ENCODE measurements at places on chromosomes 2 and 18.

DNA sequence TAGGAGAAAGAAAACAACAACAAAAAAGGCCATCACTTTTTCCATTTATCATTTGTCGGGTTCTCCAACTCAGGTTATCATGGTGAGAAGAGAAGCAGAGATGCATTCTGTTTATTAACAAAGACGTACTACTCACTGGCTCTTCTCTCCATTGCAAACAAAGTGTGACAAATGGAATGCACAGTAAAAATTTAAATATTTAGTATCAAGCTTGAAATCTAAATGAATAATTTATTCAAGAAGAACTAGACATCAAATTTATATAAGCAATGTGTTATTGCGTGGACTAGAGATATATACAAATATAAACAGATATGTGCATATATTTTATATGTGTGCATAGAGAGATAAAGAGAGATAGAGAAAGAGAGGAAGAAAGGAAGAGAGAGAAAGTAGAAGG lies 236.5 kb downstream of the DSEL start:
- no peak for DNase-seq

GRCh38 chr2:121052023-121052422 lies 233.0 kb downstream of the TFCP2L1 start:
- DNase-seq, result no peak

DNA sequence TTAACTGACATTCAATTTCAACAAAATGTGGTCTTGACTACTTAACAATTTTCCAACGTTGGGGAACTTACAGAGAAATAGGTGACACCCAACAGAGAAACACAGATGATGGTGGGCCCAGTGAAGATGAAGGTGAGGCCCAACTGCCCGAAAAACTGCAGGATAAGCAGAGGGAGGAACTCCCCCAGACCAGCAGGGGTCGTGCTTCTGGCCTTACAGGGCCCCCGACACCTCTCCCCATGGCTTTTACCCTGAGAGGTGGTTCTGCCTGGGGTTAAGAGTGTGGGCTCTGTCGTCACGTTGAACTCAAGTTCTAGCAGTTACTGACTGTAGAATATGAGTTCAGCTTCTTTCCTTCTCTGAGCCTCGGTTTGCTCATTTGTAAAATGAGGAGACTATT lies 119.5 kb upstream of the SMIM21 start:
- no peak for DNase-seq

GRCh38 chr2:72722492-72723070 lies 103.3 kb downstream of the EXOC6B start:
- no peak for DNase-seq

- DNase-seq, result no peak
These were observed 254.9 kb downstream of the PAX3 start for GRCh38 chr2:222043897-222044296.

- DNase-seq, result no peak
These were observed 517.2 kb downstream of the SUCLG1 start for GRCh38 chr2:83941886-83942285.

GRCh38 chr2:118255771-118256372 lies 167.6 kb downstream of the INSIG2 start:
- no peak for DNase-seq

DNA sequence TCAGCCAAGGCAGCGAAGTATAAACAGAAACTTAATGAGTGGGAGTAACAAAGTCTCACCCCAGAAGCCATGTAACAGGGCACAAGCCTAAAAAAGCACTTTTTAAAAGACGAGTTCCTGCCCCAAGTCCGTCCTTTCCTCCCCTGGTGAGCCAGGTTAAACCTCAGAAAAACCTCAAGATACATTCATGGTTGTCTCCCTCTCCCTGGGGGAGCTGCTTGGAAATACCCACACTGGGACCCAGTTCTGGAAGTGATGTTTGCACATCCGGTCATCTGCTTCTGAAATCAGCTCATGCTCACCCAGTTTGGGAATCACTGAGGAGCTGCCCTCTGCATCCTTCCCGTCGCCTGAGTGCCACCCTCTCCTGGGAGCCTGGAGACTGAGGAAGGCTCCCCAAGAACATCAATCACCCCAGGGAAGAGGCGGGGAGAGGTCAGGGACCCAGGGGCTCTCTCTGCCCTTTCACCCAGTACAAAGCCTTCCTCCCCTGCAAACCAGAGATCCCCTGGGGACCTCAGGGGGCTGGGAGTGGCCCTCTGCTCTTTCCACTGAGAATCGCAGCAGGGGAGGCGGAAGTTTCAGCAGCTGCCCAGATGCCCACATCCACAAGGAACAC lies 150.6 kb upstream of the AGAP1 start:
- DNase-seq, result no peak

DNA sequence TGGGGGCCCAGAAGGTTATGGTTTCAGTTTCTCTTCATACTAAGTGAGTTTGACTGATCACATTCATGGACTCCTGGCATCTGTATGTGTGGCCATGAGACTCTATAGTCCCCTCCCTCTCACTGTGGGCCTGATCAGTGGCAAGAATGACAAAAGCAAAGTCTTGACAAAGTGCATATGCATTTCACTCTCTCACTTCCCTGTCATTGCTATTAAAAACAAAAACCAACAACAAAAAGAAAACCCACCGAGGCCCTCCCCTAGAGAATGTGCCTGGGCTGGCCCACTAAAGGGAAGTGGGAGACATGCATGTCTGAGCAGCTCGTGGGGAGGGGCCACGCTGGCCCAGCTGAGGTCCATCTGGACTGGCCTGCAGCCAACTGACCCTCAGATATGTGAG lies 600.1 kb upstream of the RAB6C start:
- no peak for DNase-seq

All from stimulated activated CD4-positive, alpha-beta T cell treated with anti-CD3 and anti-CD28 coated beads, Interleukin-4, amount 100 ng/mL, for 24 hours (primary cell).